Muscle of back (tissue), 13 donors: ENCODE measurements at places on chromosomes 3 and 15.
A peak's percentile ranks its signal among the peaks of the same experiment; 100 is the strongest.

GRCh38 chr3:13214847-13215472 lies 141.7 kb upstream of the IQSEC1 start:
- no peak for DNase-seq

GRCh38 chr3:186930143-186930640 lies at the start of gene ST6GAL1:
TSS of gene ST6GAL1 (plus strand) at chr3:186930526. CDS start at chr3:187042704, 112,178 bp downstream.
- peak; percentile 41 for DNase-seq

DNA sequence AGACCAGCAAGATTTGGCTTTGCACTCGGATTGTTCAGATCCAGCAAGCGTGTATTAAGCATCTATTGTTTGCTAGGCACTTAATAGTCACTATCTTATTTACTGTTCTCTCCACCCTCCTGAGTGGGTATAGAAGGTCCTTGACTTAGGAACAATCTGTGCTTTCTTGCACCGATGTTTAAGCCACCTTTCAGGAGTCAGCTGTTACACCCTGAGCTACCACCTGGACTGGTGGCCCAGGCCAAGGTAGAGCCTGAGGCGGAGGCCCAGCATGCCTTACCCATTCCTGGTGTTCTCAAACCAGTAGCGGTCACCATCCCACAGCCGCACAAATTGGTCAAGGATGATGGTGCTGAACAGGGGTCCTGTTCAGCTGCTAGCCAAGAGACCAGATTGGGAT lies 10.0 kb downstream of the DUOX1 start:
- no peak for DNase-seq

DNA sequence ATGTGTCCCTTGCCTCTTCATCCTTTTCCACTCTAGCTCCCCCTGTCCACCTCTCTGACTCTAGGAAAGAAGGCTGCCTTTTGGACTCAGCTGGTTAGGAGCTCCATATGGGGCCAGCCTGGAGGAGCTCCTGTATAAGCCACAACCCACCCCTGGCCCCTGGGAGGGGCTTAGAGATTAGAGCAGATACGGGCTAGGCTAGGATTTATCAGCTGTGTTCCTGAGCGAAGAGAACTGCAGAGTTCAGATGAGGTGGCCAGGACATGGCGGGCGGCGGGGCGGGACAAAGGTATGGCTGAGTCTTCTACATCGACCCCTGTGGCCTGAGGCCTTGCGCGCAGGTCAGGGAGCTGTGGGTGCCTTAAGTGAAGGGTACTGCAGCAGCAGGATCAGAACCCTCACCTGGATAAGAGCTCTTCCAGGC lies 7.9 kb downstream of the NBEAL2 start:
- no peak for DNase-seq

DNA sequence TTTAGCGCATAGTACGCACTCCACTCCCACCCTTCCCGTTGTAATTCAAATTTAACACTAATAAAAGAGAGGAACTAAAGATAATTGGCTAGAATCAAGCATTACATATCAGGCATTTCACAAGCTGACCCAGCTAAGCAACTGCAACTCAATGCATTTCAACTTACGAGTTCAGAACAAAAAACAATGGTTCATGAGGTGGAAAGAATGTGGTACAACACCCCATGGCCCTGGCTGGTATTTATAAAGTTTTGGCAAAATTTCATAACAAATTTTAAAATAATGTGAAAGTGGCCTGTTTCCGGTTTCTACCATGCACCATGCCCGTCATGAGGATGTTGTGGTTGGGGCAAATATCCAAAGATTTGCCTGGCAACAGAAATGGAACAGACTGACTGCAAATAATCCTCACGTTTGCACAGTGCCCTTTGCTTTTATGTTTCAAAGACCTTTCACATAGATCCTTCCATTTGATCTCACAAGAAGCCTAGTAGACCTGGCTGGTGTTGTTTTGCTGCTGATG lies 455.3 kb upstream of the NR2F2 start:
- DNase-seq, result peak; percentile 64

GRCh38 chr3:66537735-66538134 lies 36.9 kb upstream of the LRIG1 start:
- no peak for DNase-seq

GRCh38 chr15:55786341-55786740 lies 43.4 kb upstream of the PRTG start:
- DNase-seq, result no peak
